ENCODE measurements at places on chromosomes 2 and 18.

DNA sequence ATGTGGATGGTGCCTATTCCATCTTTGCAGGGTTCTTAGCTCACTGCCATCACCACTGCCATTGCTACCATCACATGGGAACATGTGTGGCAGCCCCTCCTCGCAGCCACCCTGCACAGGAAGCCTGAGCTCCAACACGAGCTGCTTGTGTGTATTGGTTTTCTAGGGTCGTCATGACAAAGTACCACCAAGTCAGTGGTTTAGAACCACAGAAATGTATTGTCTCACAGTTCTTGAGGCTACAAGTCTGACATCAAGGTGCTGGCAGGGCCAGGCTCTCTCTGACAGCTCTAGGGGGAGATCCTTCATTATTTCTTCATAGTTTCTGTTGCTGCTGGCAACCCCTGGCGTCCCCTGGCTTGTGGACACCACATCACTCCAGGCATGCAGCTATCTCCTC lies 10.3 kb upstream of the IL1R2 start:
- no peak for DNase-seq

DNA sequence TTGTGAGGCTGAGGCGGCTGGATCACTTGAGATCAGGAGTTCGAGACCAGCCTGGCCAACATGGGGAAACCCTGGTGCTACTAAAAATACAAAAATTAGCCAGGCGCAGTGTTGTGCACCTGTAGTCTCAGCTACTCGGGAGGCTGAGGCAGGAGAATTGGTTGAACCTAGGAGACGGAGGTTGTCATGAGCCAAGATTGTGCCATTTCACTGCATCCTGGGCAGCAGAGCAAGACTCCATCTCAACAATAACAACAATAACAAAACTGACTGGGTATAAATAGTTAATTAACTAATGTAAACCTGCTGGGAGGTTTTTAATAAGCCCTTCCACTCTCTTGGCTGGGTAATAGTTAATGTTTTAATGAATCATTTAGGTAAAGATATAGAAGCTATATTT lies 7.8 kb downstream of the SULT6B1 start:
- no peak for DNase-seq

DNA sequence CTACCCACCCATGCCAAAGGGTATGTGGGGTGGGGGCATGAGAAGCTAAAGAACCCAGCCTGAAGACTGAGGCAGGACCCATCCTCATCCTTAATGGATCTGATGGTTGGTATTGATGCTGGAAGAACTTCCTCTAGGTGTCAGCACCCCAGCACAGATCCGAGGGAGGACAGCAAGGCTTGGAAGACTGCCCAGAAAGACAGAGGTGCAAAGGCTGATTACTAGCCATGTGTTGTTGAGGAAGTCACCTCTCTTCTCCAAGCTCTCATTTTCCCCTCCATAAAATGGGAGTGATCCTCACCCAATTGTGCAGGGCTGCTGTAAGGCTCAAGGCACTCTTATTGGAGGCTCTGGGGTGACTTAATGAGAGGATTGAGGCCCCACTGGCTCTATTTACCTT lies 256.5 kb downstream of the CELF4 start:
- DNase-seq: no peak

DNA sequence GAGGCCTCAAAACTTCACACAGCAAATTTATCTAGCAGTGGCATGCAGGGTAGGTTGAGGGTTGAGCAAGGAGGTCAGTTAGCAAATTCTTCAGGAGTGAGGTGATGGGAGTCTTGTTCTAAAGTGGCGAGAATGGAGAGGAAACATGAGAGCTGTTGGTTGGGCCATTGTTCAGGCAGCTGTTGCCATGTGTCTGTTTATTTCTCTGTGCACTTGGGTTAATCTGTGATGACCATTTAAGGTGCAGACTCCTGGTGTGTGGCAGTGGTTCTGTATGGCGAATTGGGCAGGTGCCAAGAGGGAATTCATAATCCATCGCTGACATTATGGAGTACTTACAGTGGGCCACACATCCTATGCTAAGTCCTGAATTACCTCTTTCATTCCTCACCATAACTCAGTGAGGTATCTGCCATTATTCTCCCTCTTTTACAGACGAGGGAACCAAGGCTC lies 30.4 kb downstream of the TMEM178A start:
- DNase-seq: no peak

DNA sequence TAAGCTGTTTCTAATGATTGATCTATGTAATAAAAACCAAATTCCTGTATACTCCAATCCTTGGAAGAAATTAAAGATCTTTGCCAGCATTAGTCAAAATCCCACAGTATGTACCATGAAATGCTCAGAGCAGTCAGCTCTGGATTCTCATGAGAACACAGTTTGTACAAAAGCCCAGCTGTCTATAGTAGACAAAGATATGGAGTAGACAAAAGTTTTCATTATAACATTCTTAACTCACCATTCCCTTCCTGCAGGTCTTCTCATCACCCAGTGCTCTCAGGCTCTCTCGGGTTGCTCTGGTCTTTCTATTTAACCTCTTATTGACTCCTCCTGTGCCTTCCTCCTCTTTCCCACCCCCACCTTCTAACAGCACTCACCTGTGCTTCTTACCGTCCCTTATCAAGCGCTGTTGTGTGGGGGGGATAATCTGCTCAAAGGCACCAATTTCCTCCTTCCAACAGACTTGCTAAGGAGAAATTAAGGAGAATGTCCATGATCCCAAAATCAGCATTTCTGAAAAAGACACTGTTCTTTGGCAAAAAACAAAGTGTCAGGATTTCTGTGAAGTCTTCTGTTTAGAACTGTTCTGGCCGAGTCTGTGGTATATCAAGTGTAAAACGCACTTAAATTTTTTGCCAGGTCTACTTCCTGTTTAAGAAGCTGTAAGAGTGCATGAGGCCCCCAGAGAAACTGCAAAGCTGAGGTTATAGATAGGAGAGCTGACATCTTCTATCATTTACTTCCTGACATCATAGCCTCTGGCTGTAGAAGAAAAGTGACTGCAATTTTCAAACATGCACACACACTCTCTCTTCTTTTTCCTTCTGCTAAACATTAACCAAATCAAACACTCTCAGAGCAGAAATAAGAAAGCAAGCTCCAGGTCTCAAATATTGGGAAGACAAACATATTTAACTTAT lies 144.1 kb downstream of the EVA1A start:
- DNase-seq: no peak

GRCh38 chr2:127064642-127065250 lies 42.2 kb downstream of the BIN1 start:
- DNase-seq: peak; percentile 98

DNA sequence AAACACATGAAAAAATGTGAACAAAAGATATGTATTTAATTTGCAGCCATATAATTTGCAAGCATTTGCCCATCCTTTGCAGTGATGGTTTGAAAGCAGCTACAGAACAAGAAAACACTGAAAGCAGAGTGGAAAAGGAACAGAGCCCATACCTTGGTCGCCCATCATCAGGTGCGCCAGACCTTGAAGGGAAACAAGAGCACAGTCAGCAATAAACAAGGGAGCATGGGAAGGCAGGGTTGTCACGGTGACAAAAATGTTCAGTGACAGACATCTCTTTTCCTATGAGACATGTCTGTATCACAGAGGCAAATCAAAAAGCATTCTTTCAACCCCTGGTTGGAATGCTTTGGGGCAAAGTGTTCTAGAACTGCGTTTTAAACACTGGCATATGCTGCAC lies 109.4 kb downstream of the NRXN1 start:
- DNase-seq: no peak

DNA sequence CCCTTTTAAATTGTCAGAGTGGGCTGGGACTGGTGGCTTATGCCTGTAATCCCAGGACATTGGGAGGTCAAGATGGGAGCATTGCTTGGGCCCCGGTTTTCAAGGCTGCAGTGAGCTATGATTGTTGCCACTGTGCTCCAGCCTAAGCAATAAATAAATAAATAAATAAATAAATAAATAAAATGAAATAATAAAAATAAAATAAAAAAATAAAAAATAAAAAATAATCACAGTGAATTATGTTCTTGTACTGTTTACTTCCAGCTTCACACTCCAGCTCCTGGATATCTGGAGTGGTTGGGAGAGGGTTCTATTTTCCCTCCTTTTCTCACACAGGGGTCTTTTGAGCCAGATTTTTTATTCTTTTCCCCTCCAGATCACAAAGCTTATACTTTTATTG lies 26.2 kb upstream of the PNPT1 start:
- DNase-seq: no peak

GRCh38 chr2:627926-628560 lies 49.2 kb downstream of the TMEM18 start:
- no peak for DNase-seq

GRCh38 chr2:45781464-45781811 lies 130.0 kb downstream of the PRKCE start:
- DNase-seq: no peak

DNA sequence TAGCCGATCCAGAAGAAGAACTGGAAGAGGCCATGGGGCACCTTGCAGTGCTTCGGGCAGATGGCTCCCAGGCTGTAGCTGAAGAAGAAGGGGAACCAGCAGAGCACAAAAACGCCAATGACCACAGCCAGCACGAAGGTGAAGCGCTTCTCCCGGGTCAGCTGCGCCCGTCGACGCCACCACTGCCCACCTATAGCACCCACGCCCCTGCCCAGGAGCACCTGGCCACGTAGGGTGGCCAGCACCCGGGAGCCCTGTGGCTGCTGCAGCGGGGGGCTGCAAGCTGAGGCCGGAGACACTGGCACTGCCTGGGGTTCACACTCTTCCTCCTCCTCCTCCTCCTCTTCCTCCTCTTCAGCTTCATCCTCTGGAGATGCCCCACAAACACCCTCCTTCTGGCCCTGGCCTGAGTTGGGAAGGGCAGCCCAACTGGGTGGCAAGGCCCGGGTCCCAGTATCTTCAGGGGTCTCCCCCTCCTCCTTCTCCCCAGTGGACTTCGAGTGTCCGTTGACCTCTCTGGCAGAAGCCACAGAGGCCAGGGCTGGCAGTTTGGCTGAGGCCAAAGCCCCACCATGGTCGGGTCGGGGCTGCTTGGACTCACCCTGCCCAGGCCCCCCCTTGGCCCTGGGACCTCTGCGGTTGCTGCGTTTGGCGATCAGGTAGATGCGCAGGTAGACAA lies 1.3 kb downstream of the ADRA2B start:
- DNase-seq: no peak

GRCh38 chr2:64637931-64638330 lies 15.8 kb downstream of the SERTAD2 start:
- no peak for DNase-seq

- no peak for DNase-seq
Measured at GRCh38 chr2:1607971-1608688, 136.2 kb downstream of the PXDN start.

- DNase-seq: no peak
Measured at GRCh38 chr2:68720665-68721064, 13.9 kb upstream of the ARHGAP25 start.

DNA sequence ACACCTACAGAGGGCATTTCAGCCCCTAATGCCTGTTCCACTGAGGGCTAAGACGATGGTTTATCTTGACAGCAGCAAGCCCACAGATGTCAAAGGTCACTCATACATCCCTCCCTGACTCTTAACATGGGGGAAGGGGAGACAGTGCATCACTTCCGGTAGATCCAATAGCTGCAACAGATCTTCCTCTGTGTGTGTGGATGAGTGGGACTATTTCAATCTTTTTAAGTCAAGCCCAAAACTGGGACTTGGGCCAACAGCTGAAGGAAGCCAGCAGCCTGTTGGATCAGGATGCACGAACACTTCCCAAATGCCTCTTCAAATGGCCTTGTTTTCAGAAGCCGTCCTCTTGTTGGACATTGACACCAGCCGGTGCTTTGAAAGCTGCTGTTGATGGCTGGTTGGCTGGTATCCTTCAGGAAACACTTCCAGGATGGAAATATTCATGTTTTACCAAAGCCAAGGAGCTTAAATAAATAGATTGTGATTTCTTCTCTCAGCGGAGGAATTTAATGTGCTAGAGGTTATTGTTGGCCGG lies 59.2 kb downstream of the IL1R2 start:
- DNase-seq: peak; percentile 89

- no peak for DNase-seq
Measured at GRCh38 chr2:197208841-197209240, 101.7 kb downstream of the ANKRD44 start.

DNA sequence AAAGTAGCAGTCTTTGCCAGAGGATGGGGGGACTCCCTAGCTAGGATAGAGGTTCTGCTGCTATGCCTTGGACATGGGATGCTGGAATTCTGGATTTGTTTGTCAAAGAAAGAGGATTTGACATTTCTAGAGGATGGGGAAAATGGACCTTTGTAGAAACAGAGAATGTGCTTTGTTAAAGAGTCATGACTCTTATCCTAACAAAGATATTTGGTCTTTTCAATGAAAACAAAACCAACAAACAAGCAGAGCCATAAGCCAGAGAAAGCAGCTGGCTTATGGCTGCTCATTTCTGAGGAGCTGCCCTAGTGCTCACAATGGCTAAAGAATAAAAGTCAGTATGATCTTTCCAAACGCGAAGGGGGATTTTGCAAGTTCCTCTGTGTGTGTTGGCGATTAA lies 40.8 kb upstream of the MAPRE2 start:
- DNase-seq: no peak

DNA sequence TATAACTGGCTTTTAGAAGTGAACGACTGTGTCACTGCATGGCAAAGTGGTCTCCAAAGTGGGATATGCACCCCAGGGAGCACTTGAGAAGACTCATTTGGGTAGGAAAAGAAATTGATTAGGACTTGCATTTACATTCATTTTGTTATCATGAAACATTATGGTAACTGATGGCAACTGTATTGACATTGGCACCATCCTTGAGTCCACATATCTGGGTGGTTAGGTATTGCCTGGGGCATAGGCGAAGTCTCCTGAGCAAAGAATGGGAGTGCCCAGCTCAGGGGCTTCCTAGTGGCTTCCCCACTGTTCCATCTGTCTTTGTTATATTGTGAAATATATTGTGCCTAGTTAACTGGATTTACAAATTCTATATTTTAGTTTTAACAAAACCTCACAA lies 29.2 kb downstream of the SPATS2L start:
- no peak for DNase-seq

DNA sequence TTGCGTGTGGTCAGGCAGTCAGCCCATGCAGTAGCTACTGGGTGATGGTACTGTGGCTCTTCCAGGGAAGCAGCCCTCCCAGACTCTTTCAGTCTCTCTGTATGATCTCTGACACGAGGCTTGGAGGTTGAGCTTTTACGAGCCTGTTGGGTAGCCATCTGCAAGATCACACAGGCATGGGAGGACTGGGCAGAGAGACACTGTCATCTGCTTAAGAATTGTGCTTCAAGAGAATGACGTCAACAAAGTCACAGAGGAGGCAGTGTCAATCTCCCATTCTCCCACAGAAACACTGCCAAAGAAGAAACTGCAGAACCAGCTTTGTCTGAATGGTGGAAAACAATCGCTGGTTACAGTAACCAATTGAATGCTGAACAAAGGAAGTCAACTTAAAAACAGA lies 78.4 kb upstream of the MC2R start:
- DNase-seq: no peak

- DNase-seq: no peak
Measured at GRCh38 chr2:54318821-54319220, 62.8 kb upstream of the TSPYL6 start.

DNA sequence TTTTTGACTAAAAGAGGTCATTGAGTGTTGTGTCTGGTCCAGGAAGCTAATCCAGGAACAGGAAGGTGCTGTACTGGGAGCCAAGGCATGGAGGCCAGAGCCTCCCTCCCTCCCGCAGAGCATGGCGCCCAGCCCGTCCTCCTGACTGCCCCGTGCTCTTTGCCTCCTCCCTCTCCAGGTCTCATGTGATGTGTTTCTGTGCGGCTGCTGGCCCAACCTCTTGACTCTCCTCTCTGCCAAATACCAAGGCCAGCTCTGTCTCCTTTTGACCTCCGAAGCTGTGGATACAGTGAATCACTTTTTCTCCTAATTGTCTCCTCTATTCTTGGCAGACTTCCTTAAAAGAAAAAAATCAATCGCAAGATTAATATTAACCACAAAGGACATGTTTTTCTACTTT lies 284.1 kb downstream of the PHLPP1 start:
- peak; percentile 82 for DNase-seq

Data from coronary artery (tissue), 2 donors.